ENCODE measurements at places on chromosomes 13 and 19.

DNA sequence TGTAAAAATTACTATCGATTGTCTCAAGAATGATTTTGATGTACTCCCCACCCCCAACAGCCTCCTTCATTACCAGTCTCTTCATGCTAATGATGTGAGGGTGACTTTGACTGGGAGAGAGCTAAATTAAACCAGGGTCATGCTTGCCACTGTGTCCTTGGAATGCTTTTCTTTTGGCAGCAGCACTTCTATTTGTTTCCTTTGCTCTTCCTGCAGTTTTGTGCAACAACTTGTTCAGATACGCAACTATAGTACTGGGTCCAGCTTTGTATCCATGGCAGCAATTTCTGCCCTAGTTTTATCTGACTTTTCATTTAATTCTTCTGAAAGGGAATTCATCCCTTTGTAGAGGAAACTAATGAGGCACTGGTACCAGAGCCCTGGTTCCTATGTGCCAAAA is 2792.1 kb downstream of the PCDH9 start:
- no peak for DNase-seq

GRCh38 chr13:43223216-43223615 is 199.8 kb downstream of the DNAJC15 start:
- no peak for DNase-seq

GRCh38 chr13:77810430-77810829 is 108.2 kb downstream of the EDNRB start:
- DNase-seq, result no peak

DNA sequence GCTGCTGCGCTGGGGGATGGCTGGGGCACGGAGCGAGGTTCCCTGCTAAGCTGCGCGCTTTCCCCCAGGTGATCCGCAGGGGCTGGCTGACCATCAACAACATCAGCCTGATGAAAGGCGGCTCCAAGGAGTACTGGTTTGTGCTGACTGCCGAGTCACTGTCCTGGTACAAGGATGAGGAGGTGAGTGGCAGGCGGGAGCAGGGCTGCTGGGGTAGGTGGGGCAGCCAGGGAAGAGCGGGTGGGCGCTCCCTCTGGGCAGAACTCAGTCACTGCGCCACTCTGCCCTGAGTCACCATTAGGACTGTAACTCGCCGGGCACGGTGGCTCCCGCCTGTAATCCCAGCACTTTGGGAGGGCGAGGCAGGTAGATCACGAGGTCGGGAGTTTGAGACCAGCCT is 23.8 kb downstream of the TMED1 start:
- DNase-seq, result no peak

GRCh38 chr13:114279758-114280355 is 1.5 kb upstream of the UPF3A start:
- no peak for DNase-seq

GRCh38 chr13:99756281-99756680 is 215.3 kb downstream of the ZIC5 start:
- no peak for DNase-seq

- no peak for DNase-seq
These were observed 197.2 kb upstream of the SLC10A2 start for GRCh38 chr13:103263448-103263847.

- no peak for DNase-seq
These were observed 97.9 kb downstream of the GGACT start for GRCh38 chr13:100490692-100491091.

GRCh38 chr13:95137096-95137495 is 164.2 kb downstream of the ABCC4 start:
- DNase-seq, result no peak

DNA sequence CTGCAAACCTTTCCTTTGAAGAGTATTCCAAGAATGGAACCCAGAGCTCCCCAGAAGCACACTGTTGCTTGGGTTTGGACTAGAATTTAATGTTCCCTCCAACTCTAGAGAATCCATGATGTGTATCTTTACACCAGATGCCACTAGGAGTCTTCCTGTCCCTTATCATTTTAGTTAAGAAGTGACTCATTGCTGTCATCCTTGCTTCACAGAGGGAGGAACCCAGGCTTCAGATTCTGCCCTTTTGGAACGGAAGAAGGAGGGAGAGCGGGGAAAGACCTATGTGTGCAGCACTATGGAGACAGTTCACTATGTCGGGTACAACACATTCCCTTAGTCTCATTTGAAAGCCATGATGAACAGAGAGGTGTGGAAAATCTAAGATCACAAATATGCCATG is 2.1 kb upstream of the ATP12A start:
- DNase-seq, result no peak

- DNase-seq, result no peak
These were observed 78.3 kb downstream of the ZNF486 start for GRCh38 chr19:20245309-20245708.

DNA sequence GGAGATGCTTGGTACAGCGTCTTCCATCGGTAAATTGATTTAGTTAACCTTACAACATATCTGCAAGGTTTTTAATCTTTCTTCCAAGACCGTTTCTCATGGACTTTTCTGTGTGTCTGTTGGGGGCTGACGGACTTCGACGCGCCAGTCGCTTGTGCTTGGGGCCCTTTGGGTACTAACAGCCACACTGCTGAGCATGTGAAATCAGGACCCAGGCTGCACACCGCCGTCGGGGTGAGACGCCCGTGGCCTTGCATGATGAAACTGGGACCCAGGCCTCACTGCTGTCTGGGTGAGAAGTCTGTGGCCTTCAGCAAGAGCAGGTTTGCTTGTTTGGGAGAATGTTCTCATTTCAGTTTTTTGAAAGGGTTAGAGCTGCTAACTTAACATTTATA is 9.8 kb downstream of the ATP4B start:
- no peak for DNase-seq

DNA sequence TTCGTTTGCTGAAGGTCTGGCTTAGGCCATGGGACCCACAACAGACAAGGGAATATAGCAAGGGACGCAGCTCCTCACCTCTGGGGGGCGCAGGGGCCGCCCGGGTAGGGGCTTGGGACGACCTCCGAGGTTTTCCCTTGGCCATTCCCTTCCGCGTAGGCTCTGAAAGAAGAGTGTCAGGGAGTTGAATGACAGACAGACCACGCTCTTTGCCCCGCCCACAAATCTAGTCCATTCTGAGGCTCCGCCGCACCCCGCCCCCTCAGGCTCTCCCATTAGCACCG is 11.4 kb upstream of the ZNF414 start:
- no peak for DNase-seq

- DNase-seq, result no peak
These were observed 124.0 kb downstream of the ITGBL1 start for GRCh38 chr13:101576455-101576854.

GRCh38 chr13:94192431-94192975 is 287.0 kb downstream of the DCT start:
- no peak for DNase-seq

- DNase-seq, result no peak
These were observed 530.6 kb downstream of the FGF9 start for GRCh38 chr13:22201375-22201925.

GRCh38 chr13:41928323-41928722 is 32.6 kb downstream of the VWA8 start:
- no peak for DNase-seq

DNA sequence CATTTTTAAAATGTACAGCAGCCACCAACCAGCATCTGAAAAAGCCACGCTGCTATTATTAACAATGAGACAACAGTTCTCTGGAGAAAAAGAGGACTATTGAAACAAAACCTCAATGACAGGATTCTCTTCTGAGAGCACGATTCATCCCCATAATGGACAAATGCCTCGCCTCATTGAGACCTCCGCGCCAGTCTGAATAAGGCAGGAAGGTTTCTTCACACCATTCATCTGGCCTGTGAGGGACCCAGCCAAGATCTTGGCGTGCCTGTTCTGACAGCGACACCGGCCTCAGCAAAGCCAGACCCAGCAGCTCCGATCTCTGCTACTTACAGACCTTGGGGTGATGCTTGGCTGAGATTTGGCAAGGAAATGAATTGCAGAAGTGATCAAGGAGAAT is 14.8 kb downstream of the SMIM7 start:
- no peak for DNase-seq

DNA sequence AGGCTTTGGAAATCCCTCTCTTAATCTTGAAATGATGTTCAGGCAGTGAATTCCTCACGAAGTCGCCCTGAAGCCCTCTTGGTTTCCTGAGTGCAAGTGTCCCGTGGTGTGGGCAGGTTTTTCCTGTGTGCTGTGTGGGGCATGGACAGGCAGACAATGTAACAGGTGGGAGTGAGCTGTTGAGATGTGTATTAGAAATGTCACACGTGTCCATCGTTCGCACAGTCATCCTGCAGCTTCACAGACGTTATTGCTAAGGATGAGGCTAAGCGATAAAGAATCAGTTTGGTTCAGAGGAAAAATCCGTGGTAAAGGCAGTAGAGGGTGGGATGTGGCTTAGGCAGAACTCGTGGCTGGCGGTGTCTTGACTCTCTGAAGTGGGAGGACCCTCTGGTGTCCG is 51.7 kb downstream of the SMARCA4 start:
- DNase-seq, result no peak

- no peak for DNase-seq
These were observed 37.6 kb downstream of the POLR1D start for GRCh38 chr13:27659145-27659865.

GRCh38 chr19:11766597-11767591 is at the start of gene ZNF441:
Gene ZNF441, plus strand, starts transcription at chr19:11767000. Its CDS starts 194 bp downstream, at chr19:11767194.
- DNase-seq, result peak; percentile 79

GRCh38 chr19:43847884-43848283 is 20.8 kb downstream of the ZNF283 start:
- no peak for DNase-seq

DNA sequence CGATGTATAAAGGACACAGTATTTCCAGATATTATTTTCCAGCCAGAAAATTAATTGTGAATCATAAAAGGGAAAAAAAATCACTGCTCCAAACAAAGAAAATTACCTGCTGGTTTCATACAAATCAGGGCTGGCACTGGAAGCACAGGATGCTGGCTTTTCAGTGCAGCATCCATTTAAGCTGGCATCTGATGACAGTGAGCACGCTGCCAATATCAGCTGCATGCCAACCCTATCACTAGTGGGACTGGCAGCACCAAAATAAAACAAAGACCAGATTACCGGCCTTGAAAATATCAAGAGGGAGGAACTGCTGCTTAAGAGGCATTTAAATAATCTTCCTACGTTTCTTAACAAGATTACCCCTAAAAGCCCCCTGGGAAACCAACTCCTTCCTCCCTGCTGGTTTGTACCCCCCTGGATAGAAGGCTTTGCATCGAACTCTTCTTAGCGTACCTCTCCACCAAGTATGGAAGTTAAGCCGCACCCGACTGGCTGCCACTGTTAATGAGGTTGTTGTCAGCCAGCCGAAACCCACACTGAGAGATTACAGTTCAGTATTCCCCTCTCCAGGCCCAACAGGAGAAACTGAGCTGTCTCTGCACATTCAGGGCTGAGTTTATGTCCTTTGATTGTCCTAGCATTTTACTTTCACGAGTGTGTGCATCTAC is 257.8 kb downstream of the EFNB2 start:
- DNase-seq, result no peak

GRCh38 chr19:681029-682019 is 5.1 kb downstream of the FSTL3 start:
- DNase-seq, result peak; percentile 85

- no peak for DNase-seq
These were observed 18.6 kb upstream of the C13orf46 start for GRCh38 chr13:113992276-113993005.

DNA sequence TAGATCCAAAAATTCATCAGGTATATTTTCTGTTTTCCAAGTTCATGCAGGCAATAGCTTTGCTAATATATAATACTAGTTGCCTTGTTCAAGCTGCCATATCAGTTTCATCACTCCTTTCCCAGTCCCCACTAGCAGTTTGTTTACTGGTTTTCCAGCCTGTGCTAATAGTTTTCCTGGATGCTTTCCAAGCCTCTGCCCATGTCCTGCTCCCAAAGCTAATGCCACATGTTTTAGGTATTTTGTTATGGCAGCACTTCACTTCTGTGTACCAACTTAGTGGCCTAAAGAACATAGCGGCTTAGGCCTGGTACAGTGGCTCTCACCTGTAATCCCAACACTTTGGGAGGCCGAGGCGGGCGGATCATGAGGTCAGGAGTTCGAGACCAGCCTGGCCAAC is 28.1 kb upstream of the ZNF527 start:
- DNase-seq, result no peak

- no peak for DNase-seq
These were observed 28.2 kb downstream of the IGFL2 start for GRCh38 chr19:46176116-46176860.

GRCh38 chr19:46834121-46834520 is 16.5 kb downstream of the AP2S1 start:
- DNase-seq, result no peak

- DNase-seq, result no peak
These were observed 145.2 kb downstream of the RXFP2 start for GRCh38 chr13:31884556-31884955.

DNA sequence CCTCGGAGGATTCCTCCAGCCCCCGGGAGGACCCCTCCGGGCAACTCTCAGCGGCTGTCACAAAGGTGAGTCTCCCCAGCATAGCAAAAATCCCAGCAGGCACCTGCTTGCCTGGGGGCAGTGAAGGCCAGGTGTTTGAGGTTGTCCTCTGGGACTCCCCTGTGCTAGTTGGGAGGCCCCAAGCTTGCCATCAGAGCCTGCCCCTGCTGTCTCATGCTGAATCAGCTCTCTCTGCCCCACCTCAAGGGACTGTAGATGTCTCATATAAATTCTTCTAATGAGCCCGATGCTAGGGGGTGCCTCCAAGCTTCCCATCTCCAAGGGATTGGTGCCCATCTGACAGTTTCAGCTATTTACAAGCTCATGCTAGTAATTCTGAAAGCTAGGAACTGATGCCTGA is 53.6 kb downstream of the NWD1 start:
- DNase-seq, result no peak

DNA sequence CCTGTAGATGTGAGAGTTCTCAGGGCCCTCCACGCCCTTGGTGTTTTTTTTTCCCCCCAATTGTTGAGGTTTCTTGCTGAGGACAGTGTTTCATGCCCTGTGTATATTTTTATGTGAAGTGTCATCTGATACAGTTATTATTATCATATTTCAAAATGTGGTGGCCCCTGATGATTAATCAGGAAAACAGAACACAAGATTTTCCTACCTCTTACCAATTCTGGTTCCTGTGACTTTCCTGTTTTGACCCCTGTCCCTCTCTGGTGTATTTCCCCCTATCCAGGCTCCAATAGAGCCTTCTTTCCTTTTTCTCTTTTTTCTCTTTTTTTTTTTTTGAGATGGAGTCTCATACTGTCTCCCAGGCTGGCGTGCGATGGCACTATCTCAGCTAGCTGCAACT is 642 bp downstream of the PSG8 start:
- DNase-seq, result no peak

- peak; percentile 85 for DNase-seq
These were observed 15.9 kb downstream of the TICAM1 start for GRCh38 chr19:4815426-4816201.

- DNase-seq, result no peak
These were observed 515 bp upstream of the ZNF324B start for GRCh38 chr19:58450856-58451357.

GRCh38 chr13:92390217-92390616 is 836.4 kb upstream of the GPC6 start:
- no peak for DNase-seq

- no peak for DNase-seq
These were observed 481.9 kb downstream of the GPC6 start for GRCh38 chr13:93708308-93709075.
